ENCODE measurements at places on chromosomes 3 and 15. TPM values are rescaled to one million over a fixed set of nuclear protein-coding genes. Genes with fewer than 3 reads are reported as not detected.

Gene SLC2A2
- total RNA-seq, result not detected

Gene ASB14
- not detected for total RNA-seq

Gene CHRNB4
- not detected for total RNA-seq

Gene SMAD6
- 0.37 TPM for total RNA-seq

Gene DAZL
- total RNA-seq, result not detected

Gene ADAMTSL3
- total RNA-seq, result not detected

Gene REC114
- not detected for total RNA-seq

Gene PAQR9
- not detected for total RNA-seq

Gene HTD2
- 6.3 TPM for total RNA-seq

Gene ADPRH
- 3.9 TPM for total RNA-seq

Gene FNDC3B
- total RNA-seq, result 38.1 TPM

Gene ACP3
- total RNA-seq, result not detected

Gene GP9
- total RNA-seq, result not detected

Gene RTP3
- total RNA-seq, result not detected
